ENCODE measurements at places on chromosomes 7 and 10.
A peak's percentile ranks its signal among the peaks of the same experiment; 100 is the strongest.

DNA sequence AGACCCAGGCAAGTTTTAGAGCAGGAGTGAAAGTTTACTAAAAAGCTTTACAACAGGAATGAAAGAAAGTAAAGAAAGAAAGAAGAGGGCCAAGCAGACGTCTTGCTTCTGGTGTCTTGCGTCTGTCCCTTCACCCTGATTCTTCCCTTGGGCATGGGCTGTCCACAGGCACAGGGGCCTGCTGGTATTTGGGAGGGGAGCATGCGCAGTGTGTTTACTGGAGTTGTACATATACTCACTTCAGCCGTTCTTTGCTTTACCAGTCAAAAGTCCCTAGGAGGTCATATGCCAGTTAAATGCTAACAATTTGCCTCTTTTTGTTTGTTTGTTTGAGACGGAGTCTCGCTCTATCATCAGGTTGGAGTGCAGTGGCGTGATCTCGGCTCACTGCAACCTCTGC is 875.9 kb downstream of the REEP3 start:
- no peak for DNase-seq

- no peak for DNase-seq
Observed at GRCh38 chr10:49139028-49139845, 5.4 kb upstream of the FAM170B start.

DNA sequence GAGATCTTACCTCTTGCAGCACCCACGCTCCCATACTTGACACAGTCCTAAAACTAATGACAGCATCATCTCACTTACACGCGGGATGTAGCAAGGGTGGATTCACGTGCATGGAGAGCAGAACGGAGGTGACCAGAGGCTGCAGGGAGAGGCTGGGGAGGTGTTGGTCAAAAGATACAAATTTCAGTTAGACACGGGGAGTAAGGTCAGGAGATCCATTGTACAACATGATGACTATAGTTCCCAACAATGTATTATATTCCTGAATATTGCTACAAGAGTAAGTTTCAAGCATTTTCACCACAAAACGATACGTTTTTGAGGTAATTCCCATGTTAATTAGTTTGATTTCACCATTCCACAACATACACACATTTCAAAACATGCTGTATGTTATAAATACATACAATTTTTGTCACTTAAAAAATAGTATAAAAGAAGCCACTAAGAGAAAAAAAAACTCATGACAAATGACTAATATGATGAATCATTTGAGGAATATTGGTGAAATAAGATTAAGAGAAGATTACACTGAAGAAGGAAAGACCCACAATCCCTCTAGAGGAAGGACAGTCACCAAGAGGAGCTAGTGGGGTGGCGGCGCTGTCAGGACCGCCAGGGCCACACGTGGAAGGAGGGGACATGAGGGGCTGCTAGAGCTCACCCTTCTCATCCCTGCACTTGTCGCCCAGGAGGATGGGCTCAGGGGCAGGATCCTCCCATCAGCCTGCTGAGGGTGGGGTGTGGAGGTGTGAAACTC is 49.4 kb upstream of the EGFR start:
- no peak for DNase-seq

DNA sequence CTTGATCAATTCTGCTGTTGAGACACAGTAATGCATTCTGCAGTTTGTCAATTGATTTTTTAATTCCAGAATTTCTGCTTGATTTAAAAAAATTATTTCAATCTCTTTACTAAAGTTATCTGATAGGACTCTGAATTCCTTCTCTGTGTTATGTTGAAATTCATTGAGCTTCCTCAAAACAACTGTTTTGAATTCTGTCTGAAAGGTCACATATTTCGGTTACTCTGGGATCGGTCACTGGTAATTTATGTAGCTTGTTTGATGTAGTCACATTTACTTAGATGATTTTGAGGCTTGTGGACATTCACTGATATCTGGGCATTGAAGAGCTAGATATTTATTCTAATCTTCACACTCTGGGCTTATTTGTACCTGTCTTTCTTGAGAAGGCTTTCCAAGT is 67.2 kb upstream of the NME8 start:
- no peak for DNase-seq

DNA sequence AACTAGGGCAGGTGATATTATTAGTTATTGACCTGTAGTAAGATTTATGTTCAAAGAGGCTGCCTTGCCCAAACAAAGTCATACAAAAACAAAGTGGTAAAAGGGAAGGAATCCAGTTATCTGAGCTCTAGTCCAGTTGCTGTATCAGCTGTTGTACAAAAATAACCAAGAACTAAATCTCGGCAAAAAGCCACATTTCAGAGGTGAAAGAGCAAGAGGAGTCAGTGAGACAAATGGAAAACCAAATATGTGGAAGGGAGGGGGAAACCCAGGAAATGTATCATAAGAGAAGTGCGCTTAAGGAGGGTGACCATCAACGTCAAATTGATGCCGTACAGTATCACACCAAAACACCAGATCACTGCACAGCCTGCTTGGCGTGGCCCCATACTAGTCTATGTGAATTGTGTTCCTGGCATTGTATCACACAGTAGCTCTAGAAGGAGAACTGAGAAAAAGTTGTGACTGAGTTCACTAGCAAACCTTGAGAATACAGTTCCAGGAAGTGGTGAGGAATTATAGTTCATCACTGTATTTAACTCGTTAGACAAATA is 6.4 kb downstream of the AGBL3 start:
- peak; percentile 23 for DNase-seq

GRCh38 chr10:29037348-29038113 is 251.3 kb upstream of the LYZL1 start:
- DNase-seq: no peak

DNA sequence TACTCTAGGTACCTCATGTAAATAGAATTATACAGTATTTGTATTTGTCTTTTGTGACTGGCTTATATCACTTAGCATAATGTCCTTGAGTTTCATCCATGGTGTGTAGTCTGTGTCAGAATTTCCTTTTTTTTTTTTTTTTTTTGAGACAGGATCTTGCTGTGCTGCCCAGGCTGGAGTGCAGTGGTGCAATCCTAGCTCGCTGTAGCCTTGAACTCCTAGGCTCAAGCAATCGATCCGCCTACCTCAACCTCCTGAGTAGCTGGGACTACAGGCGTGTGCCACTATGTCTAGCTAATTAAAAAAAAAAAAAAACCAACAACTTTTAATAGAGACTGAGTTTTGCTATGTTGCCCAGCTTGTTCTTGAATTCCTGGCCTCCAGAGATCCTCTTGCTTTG is 89.8 kb upstream of the PODXL start:
- no peak for DNase-seq

GRCh38 chr7:24130631-24131030 is 153.4 kb upstream of the NPY start:
- no peak for DNase-seq

GRCh38 chr10:35188954-35189353 is 62.3 kb downstream of the CREM start:
- DNase-seq: no peak

GRCh38 chr7:140333223-140333622 is 65.1 kb downstream of the SLC37A3 start:
- no peak for DNase-seq

DNA sequence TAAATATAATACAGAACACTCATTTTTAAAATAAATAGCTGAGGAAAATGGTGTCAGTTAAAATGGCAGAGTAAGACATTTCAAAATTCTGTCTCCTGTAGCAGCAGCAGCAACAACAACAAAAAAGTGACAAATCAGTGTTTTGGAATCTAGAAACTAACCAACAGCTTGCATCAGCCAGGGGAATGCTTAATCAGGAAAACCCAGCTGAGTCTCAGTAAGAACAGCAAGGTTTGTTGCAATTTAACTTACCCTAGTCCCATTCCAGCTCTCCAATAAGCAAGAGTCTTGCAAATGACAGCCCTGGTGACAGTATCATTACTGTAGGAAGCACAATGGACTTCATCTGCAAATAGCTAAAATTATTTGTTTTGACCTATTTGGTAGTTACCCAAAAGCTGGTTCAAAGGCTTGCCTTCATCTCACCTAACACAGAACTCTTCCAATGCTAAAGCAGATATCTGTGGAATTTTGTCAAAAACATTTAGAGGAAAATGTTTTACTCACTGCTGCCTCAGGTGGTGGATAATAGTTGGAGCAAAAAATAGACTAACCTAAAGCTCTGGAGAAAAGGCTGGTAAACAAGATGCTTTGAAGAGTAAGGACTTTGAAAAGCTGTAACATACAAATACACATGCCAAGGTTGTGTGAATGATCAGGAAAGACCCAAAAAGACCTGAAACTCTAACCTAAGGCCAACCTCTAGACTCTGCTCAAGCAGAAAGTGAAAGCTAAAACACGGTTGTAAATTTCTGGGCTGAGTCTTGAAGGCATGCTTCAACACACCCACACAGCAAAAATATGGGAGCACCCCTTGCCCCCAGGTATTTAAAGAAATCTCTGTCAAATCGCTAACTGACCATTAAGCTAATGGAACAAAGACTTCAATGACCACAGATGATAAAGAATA is 9.9 kb upstream of the ARHGAP22 start:
- DNase-seq: no peak

DNA sequence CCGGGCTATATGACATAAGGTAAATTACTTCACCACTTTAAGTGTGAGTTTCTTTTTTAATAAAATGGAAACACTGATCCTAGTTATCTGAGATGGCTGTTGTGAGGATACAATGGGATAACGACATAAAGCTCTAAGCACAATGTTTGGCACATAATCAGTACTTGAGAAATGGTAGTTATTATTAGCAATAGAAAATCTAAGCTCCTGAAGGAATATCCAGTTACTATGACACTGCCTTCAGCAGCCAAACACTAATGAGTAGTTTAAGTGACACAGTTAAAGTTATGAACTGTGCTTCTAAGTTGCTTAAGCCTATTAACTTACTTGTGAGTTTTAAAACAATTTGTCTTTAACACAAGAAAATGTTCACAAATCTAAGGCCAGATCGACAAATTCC is 96.8 kb downstream of the ELAPOR2 start:
- DNase-seq: no peak

- DNase-seq: peak; percentile 79
Observed at GRCh38 chr10:31133792-31134310, 102.2 kb upstream of the ZNF438 start.

GRCh38 chr7:150902078-150903033 is 50.0 kb downstream of the AOC1 start:
- DNase-seq: no peak

DNA sequence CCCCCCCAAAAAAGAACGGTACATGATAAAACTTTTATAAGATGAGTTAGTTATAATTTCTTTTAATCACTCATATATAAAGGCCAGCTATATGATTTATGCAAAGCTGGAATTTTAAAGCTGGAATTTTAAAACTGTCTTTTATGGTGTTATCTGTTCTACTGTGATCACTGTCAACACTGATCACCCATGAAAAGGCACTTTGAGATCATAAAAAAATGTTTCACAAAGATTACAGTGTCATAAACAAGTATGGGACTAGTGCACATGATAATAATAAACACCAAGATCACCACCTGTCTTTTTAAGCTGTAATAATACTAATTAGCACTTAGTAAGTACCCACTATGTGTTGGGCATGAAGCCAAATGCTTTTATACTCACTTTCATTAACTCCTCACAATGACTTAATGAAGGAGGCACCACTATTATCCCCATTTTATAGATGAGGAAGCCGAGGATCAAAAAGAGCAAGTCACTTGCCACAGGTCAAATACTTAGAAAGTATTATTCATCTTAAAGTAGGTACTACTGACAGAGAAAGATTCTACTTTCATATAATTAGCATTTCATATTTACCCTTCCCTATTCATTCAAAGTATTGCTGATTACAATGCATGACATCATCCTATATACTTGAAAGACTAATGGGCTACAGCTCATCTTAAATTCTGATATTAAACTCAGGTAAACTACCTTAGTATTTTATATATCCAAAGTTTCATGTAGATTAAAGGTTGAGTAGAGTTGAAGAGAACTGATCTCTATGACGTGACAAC is 8.3 kb upstream of the RHOBTB1 start:
- DNase-seq: no peak

DNA sequence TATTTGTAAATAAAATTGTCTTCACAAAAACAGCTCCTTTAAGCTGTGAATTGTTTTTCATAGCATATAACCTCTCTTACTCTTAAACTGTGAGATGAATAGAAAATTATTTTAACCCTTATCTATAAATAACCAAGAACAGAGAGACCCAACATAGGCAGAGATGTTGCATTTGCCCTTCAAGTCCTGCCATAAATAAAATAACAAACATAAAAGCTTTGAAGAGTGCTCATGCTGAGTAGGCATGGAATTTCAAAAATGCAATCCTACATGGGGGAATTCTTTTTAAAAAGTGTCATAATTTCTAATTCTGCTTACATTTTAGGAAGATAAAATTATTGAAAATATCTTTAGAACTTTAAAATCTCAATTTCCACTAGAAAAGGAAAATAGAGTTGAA is 124.1 kb upstream of the FERD3L start:
- no peak for DNase-seq

DNA sequence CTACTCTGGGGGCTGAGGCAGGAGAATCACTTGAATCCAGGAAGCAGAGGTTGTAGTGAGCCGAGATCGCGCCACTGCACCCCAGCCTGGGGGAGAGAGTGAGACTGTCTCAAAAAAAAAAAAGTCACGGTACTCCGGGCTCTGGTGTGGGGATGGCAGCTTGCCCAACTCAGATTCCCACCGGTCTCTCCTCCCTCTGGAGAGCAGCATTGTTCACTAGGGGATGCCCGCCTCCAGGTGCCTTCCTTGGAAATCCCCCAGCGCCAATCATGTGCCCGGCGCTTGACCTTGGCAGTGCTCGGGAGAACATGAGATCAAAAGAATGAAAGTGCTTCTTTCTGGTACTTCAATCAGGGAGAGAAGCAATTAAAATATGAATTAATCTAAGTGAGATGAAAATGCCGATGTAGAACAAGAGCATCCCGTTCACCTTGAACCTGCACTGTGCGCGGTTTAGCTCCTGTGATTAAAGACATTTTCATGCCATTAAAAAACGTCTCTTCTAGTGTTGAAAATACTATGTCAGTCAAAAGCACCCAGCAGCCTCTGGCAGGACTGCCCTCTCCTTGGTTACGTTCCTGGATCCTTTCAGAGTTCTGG is 1127.3 kb upstream of the AUTS2 start:
- DNase-seq: no peak

DNA sequence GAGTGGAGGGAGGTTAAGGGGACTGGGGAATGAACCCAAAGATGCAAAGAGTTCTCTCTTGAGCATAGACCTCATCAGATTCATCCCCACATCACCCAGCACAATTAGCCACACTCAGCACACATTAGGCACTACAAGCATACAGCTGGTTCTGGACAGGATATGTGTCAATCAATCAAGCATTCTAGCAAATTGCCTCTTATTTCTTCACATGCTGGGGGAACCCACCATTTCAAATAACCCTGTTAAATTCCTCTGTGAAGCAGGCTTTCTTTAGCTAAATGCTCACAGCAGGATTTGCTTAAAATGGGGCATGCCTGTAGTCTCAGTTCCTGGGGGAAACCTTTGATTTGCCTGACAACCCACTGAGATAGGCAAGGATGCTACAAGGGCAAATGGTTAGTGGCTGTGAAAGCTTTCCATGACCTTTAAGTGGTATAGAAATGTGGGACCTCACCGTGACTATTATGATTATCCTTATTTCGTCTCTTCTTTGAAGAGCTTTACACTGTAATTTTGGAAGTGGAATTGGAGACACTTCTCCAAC is 193.4 kb upstream of the ZMIZ1 start:
- DNase-seq: no peak

- DNase-seq: no peak
Observed at GRCh38 chr7:108358553-108358952, 97.7 kb downstream of the NRCAM start.
